ENCODE measurements at places on chromosomes 16 and 17.

GRCh38 chr16:5862103-5862840 lies 764.7 kb upstream of the EEF2KMT start:
- DNase-seq = no peak

DNA sequence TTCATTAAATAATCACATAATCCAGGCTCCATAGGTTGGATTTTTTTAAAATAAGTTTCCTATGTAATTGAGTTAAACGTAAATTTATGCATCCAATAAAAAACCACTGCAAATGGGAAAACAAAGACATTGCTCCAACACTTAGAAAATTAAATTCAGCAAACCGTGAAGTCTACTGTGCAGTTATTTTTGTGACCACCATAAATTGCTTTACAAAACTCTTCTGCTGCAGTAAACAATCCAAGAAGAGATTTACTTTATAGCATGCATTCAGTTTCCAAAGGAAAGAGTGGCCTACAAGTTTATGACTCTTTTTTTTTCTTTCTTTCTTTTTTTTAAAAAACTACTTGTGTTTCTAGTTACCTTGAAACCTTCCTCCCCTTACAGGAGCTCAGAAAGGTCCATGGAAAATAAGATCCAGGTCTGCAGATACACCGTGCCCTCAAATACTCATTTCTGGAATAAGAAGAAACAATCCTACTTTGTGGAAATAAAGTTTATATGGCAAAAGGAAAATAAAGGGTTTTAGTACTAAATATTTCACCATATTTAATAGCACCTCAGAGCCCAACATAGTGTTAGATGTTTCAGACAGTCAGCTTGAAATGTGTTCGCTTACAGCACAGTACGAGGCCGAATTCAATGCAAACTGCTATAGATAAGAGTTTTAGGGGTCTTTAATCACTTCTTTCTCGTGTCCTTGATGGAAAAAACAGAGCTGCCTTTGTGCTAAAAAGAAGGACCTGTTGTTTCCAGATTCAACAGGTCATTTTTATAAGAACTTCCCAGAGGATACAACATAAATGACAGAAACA lies 3.2 kb downstream of the HS3ST3A1 start:
- DNase-seq = no peak

DNA sequence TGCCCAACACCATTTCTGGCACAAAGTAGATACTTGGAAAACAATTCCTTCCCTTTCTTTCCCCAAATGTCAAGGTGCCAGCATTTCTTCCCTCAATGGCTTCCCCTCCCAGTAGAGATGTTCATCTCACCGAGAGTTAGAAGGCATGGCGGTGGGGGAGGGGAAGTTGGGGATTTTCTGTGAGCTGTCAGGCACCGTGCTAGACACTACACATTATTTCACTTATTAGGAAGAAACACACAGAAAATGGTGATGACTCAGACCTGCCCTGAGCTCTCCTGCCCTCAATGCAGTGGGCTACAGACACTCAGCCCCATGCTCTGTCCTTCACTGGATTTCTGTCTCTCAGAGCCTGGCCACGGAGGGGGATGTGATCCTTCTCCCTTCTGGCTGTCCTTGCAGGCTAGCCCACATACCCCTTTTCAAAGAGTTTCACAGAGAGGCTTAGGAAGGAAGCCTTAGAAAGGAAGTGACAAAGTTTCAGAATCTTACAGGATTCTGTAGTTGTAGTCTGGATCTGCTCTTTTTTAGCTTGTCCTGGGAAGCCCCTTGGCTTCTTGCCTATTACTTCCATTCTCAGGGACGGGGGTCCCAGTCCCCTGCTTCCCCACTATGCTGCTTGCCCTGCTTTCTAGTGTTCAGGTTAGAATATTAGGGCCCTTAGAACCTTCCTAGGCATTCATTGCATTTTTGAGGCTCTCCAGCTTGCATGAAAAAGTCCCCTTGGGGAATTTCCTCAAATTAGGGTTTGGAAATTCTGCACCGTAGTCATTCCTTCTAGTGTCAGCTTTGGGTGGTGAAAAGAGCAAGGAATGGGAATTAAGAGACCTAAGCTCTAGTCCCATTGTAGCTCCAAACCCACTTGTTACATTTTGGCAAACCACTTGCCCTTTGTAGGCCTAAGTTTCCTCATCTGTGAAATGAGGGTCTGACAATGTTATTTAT lies 12.2 kb upstream of the CCL5 start:
- DNase-seq = peak; percentile 30

GRCh38 chr17:80952291-80952690 lies 39.4 kb upstream of the CHMP6 start:
- no peak for DNase-seq

DNA sequence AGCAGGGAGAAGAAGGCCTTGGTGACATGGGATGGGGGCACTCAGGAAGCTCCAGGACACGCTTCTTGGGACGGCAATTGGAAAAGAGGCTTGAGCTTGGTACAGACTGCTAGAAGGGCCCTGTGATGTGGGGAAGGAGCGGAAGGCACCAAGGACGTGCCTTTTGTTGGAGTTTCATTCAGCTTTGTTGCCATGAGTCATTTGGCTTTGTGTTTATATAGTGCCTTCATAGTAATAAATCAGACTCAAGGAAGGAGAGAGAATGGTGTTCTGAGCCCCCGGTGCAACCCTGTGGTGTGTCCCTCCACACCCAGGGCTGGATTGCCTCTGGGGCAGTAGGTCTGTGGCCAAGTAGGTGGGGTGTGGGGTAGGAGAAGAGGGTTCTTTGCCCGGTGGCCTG lies 7.4 kb upstream of the TBX4 start:
- DNase-seq = no peak

GRCh38 chr17:31609996-31610910 lies 218.8 kb downstream of the RAB11FIP4 start:
- DNase-seq = no peak

DNA sequence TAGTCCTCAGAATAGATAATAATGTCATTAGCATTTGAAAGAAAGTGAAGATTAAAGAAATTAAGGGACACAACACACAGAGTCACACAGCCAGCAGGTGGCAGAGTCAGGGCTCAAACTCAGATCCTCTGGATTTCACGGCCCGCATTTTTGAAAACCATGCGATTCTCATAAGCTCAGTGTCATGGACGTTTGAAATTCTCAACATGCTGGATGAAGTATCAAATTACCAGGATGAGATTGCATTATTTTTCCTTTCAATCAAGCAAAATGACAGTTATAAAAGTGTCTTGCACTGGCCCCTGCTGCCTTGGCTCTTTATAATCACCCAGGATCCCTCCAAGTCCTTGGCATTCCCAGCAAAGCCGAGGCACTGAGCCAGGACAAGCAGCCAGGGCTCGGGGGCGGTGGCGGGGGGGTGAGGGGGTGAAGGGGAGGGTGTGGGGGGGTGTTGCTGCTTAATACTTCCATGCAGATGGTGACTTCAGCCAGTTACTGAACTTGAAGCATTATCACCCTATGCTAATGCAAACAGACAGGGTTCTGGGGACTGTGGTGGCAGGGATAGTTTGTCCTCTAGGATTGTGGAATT lies 6.6 kb upstream of the BMERB1 start:
- peak; percentile 35 for DNase-seq

- no peak for DNase-seq
Observed at GRCh38 chr16:60230666-60231065, 1496.5 kb upstream of the GOT2 start.

DNA sequence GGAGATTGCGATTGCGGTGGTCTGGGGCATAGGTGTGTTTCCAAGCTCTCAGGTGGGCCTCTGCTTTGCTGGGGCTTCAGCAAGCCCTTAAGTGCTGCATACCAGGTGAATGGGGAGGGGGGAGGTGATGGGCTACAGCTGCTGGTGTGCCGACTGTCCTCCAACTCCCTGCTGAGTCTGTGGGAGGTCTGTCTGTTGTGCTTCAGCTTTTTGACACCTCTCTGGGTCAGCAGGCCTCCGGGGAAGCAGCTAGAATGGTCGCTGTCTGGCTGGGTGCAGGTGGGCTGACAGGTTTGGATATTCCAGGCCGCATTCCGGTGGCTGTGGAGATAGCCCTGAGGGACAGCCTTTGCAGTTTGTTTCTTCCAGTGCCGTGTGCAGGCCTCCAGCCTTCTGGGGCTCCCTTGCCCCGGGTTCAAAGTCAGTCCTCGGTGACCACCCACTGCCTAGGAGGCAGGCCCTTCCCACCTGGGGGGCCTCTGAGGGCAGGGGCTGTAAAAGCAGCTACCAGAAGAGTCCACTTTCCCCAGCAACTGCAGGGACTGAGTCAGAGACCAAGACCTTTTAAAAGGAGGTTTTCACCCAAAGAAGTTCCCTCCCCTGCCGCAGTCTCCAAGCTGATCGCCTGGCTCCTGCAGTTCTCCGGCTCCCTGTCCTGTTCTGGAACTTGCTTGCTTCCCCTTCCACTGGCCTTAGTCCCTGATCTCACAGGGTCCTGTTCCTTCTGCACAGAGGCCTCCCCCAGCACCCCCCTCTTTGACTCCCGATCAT lies 2.0 kb upstream of the TTYH2 start:
- no peak for DNase-seq

GRCh38 chr17:4789701-4789950 lies 862 bp downstream of the GLTPD2 start:
- DNase-seq = no peak

- DNase-seq = no peak
Observed at GRCh38 chr17:7262935-7263800, 890 bp upstream of the CLDN7 start.

GRCh38 chr16:54935266-54935968 lies 4.8 kb downstream of the IRX5 start:
- DNase-seq = no peak

DNA sequence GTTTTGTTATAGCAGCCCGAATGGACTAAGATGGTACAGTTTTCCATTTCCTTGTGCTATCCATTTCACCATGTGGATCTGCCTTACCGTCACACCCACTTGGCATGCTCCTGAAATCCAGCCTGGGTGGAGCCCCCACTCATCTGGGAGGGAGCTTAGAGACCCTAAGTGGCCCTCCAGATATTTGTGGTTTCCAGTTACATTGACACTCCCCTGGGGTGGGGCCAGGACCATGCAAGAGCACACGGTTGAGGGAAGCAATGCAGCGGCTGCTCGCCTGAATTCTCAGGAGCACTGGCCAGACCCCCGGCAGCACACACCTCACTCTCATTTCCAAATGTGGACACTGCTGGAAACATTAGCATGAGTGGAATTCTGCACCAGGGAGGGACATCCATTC lies 231.1 kb downstream of the UTP18 start:
- no peak for DNase-seq

DNA sequence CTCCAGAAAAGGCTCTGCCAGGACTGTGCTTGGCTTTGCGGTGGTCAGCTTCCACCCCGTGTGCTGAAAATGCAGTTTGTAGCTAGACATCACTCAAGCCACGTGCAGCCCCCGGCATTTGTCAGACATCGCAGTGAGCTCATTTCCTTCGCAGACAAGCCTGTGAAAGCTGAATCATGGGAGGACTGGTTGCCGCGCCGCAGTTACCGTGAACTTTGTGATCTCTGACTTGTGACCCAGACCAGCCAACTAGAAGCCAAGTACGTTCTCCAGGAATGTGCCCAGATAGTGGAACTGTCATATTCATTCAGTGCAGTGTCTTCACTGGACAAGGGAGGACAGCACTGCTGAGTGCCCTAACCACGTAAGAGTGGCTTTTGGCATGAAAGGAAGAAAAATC lies 58.1 kb downstream of the NDE1 start:
- no peak for DNase-seq

DNA sequence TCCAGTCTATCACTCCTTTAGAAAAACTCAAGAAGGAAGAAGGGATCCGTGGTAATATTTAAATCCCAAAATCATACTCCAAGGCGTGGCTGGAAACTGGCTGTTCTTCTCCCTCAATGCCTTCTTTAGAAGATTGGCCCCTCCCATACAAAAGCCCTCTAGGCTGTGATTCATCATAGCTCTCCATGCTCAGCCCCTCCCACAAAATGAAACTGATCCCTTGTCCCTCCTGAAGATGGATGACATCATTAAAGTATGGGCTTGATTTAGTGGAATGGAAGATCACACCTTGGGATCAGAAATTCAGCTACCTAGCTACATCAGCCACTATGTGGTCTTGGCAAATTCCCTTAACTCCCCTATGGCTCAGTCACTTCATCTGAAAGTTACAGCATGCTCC lies 4.1 kb downstream of the GRIN2A start:
- no peak for DNase-seq

DNA sequence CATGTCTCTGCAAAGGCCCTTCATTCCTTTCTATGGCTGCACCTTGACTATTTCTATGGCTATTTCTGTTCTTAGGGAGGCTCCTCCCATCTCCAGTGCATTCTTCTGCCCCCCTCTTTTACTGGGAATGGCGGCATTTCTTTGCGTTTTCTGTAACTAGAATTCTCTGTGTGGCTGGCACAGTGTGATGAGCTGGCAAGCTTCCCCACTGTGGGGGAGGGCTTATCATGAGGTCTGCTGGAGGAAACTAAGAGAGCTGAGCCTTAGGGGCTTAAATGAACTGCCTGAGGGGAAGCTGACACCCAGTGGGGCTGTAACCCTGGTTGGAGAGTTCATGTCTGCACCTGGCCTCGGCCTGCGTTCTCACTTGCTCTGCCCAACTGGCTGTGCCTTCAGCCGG lies 1.5 kb upstream of the CARD14 start:
- no peak for DNase-seq

DNA sequence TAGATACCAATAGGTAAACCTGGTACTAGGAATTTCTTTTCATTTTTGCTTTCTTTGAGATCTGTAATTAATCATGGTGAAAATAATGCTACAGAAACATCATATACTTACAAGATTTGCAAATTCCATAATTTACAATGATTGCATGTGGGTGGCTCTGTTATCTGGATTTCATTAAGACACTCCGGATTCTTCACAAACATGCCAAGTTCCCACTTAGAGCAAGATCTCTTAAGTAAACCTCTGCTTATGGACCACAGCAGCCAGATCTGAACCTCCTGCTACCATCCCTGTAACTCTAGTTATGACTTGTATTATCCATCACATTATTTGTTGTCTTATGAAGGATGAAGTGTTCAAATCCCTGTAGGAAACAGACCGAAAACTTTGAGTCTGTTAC lies 424.7 kb downstream of the CDH13 start:
- no peak for DNase-seq

DNA sequence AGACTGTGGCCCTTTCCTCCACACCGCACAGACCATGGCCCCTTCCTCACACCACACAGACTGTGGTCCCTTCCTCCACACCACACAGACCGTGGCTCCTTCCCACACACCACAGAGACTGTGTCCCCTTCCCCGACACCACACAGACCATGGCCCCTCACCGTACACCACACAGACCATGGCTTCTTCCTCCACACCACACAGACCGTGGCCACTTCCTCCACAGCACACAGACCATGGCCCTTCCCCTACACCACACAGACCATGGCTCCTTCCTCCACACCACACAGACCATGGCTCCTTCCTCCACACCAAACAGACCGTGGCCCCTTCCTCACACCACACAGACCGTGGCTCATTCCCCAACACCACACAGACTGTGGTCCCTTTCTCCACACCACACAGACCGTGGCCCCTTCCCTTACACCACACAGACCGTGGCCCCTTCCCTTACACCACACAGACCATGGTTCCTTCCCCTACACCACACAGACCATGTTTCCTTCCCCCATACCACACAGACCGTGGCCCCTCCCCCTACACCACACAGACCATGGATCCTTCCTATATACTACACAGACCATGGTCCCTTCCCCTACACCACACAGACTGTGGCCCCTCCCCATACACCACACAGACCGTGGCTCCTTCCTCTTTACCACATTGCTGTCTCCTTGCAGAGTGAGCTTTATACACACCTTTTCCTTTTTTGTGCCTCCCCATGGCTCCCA lies 297.5 kb upstream of the FOXF1 start:
- DNase-seq = no peak

All from stimulated activated CD4-positive, alpha-beta T cell treated with anti-CD3 and anti-CD28 coated beads, Interleukin-1b, Interleukin-23, amount 100 ng/mL, for 24 hours (primary cell).